Nasal cavity respiratory epithelium epithelial cell of viscerocranial mucosa (primary cell): ENCODE measurements at places on chromosomes 16 and 17. TPM values are rescaled to one million over a fixed set of nuclear protein-coding genes. Genes with fewer than 3 reads are reported as not detected.

The TMIGD1 gene
- not detected in 2 replicates for total RNA-seq

The TP53TG3 gene
- not detected in 2 replicates for total RNA-seq

The CD300E gene
- not detected in 2 replicates for total RNA-seq

The ACSM2A gene
- not detected in 2 replicates for total RNA-seq

The SPN gene
- not detected in 2 replicates for total RNA-seq

The CDH8 gene
- 0.21 and 1.0 TPM in 2 replicates for total RNA-seq

The C16orf74 gene
- 51.1 and 111 TPM in 2 replicates for total RNA-seq

The TVP23A gene
- total RNA-seq: not detected in 2 replicates

The PPP1R27 gene
- not detected in 2 replicates for total RNA-seq

The WFIKKN2 gene
- not detected in 2 replicates for total RNA-seq

The HOXB4 gene
- total RNA-seq: under 0.01 TPM in 1 of 2 replicates, not detected in the other

The KRTAP2-1 gene
- not detected in 2 replicates for total RNA-seq

The PARD6A gene
- total RNA-seq: 0.57 and 5.8 TPM in 2 replicates

The CD300LF gene
- total RNA-seq: not detected in 2 replicates

The ZNF18 gene
- 8.5 and 11.3 TPM in 2 replicates for total RNA-seq

The TPPP3 gene
- total RNA-seq: under 0.01 and 0.14 TPM in 2 replicates

The ZFHX3 gene
- 3.8 and 12.4 TPM in 2 replicates for total RNA-seq

The DHRS7C gene
- total RNA-seq: not detected in 2 replicates

The NOG gene
- under 0.01 and 0.28 TPM in 2 replicates for total RNA-seq

The TMEM204 gene
- total RNA-seq: under 0.01 and 0.28 TPM in 2 replicates

The ZNF23 gene
- total RNA-seq: 10.9 and 14.9 TPM in 2 replicates

The SLC5A11 gene
- total RNA-seq: not detected in 2 replicates

The PRR11 gene
- total RNA-seq: 0.85 and 1.4 TPM in 2 replicates

The SPNS2 gene
- 3.2 and 14.7 TPM in 2 replicates for total RNA-seq

The GPR139 gene
- total RNA-seq: not detected in 2 replicates

The SCIMP gene
- not detected in 2 replicates for total RNA-seq

The KCNJ12 gene
- 0.34 and 1.00 TPM in 2 replicates for total RNA-seq

The OR1A1 gene
- total RNA-seq: under 0.01 TPM in 1 of 2 replicates, not detected in the other

The SLC35G6 gene
- not detected in 2 replicates for total RNA-seq

The CACNA1G gene
- not detected in 2 replicates for total RNA-seq

The SLC52A1 gene
- 0.50 and 0.68 TPM in 2 replicates for total RNA-seq

The GJD3 gene
- 0.07 TPM in 1 of 2 replicates, not detected in the other for total RNA-seq

The SLC13A2 gene
- total RNA-seq: 0.07 TPM in 1 of 2 replicates, not detected in the other

The HS3ST3B1 gene
- total RNA-seq: 0.21 and 0.34 TPM in 2 replicates

The ZNF764 gene
- total RNA-seq: 3.4 and 4.3 TPM in 2 replicates

The PDE6G gene
- total RNA-seq: 0.21 TPM in 1 of 2 replicates, not detected in the other

The CSF3 gene
- total RNA-seq: 0.34 TPM in 1 of 2 replicates, not detected in the other

The ZNF423 gene
- under 0.01 and 0.14 TPM in 2 replicates for total RNA-seq

The NAGS gene
- 11.8 and 19.5 TPM in 2 replicates for total RNA-seq

The PCGF2 gene
- total RNA-seq: 2.4 and 2.6 TPM in 2 replicates

The PLLP gene
- total RNA-seq: 3.1 and 3.4 TPM in 2 replicates

The FZD2 gene
- 0.34 and 0.64 TPM in 2 replicates for total RNA-seq

The CCDC43 gene
- total RNA-seq: 41.2 and 47.8 TPM in 2 replicates

The SLC5A10 gene
- total RNA-seq: under 0.01 and 0.07 TPM in 2 replicates

The LITAFD gene
- total RNA-seq: not detected in 2 replicates

The SOX15 gene
- 38.7 and 54.0 TPM in 2 replicates for total RNA-seq

The TLCD3B gene
- total RNA-seq: not detected in 2 replicates

The USP36 gene
- 31.8 and 61.9 TPM in 2 replicates for total RNA-seq

The SYCE1L gene
- total RNA-seq: 0.14 and 0.34 TPM in 2 replicates

The WNK4 gene
- total RNA-seq: under 0.01 and 0.57 TPM in 2 replicates

The SPATA32 gene
- total RNA-seq: 0.07 TPM in 1 of 2 replicates, not detected in the other

The CRHR1 gene
- not detected in 2 replicates for total RNA-seq

The TBC1D3G gene
- not detected in 2 replicates for total RNA-seq

The GLOD4 gene
- 79.6 and 115 TPM in 2 replicates for total RNA-seq

The RPA1 gene
- 29.4 and 54.2 TPM in 2 replicates for total RNA-seq

The CCDC78 gene
- 1.0 and 1.6 TPM in 2 replicates for total RNA-seq

The RDM1 gene
- total RNA-seq: 0.14 TPM in 1 of 2 replicates, not detected in the other
